ENCODE measurements at places on chromosomes 3 and 15. TPM values are rescaled to one million over a fixed set of nuclear protein-coding genes. Genes with fewer than 3 reads are reported as not detected.

- H3K36me3 ChIP-seq: peaks cover 48% of the 10 kb centered on the region
- H3K4me1 ChIP-seq: peaks cover 23% of the 10 kb centered on the region
- DNase-seq: peak; percentile 43
- H3K4me3 ChIP-seq: no peak overlapping the region
- H3K27ac ChIP-seq: no peak overlapping the region
- H3K27me3 ChIP-seq: no peaks in the 10 kb centered on the region
Observed at GRCh38 chr3:71681224-71681668, 44.0 kb downstream of the EIF4E3 start.

- no peak overlapping the region for H3K4me3 ChIP-seq
- H3K27ac ChIP-seq: no peak overlapping the region
- no peaks in the 10 kb centered on the region for H3K27me3 ChIP-seq
Observed at GRCh38 chr3:42314411-42314810, 48.4 kb upstream of the CCK start.

DNA sequence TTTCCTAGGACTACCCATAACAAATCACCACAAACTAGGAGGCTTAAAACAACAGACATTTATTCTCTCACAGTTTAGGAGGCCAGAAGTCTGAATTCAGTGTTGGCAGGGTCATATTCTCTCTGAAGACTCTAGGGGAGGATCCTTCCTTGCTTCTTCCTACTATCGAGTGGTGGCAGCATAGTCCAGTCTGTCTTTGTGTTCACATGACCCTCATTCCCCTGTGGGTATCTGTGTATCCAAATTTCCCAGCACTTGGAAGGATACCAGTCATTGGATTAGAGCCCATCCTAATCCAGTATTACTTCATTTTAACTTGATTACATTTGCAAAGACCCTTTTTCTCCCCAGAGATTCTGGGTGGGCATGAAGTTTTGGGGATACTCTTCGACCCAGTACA is 63.8 kb downstream of the GMPS start:
- H3K4me1 ChIP-seq: no peaks in the 10 kb centered on the region
- no peak for DNase-seq
- H3K27ac ChIP-seq: no peak overlapping the region
- H3K4me3 ChIP-seq: no peak overlapping the region
- H3K27me3 ChIP-seq: no peaks in the 10 kb centered on the region

DNA sequence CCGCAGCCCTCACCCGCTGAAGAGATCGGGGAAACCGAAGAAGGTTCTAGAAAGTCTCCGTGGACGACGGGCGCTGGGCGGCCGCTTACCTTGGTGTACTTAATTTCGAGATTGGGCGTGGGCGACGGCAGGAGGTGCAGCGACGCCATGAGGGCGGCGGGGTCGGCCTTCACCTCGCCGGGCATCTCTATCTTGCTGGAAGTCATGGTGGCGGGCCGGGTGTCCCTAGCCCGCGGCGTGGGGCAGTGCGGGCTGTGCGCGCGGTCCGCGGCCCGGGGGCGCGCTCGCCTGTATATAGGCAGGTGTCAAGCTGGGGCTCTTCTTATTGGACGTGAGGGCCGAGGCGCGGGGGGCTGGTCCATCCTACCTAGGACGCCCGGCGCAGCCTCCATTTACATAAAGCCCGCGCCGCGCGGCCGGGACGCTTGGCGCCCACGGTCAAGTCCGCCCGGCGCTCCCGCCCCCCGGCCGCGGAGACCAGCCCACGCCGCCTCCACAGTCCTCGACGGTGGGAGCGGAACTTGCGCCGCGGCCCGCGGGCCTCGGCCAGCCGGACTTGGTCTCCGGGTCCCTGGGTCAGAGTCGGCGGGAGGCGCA is at the start of gene ALDH1A2:
Gene ALDH1A2, minus strand, starts transcription at position 267 of the 597 bp plus-strand sequence. Its CDS starts 61 bp downstream, at position 206.
- H3K4me1 ChIP-seq: peaks cover 4% of the 10 kb centered on the region
- H3K4me3 ChIP-seq: peak within 1 kb of the TSS; percentile 33
- H3K27ac ChIP-seq: peak within 1 kb of the TSS; percentile 63
- no peaks in the 10 kb centered on the region for H3K36me3 ChIP-seq
- H3K27me3 ChIP-seq: peaks cover 74% of the 10 kb centered on the region

SMCO1 gene
- not detected for total RNA-seq

TMIE gene
- 1.2 TPM for total RNA-seq

CSTA gene
- not detected for total RNA-seq

UACA gene
- total RNA-seq: 3.9 TPM
